ENCODE measurements at places on chromosomes 1 and 21. TPM values are rescaled to one million over a fixed set of nuclear protein-coding genes. Genes with fewer than 3 reads are reported as not detected.

- DNase-seq = no peak
- H3K4me3 ChIP-seq = no peak overlapping the region
- H3K36me3 ChIP-seq = no peaks in the 10 kb centered on the region
These were observed 1485.7 kb downstream of the KCNT2 start for GRCh38 chr1:195122497-195122896.

Gene IL12RB2
- total RNA-seq = not detected

GRCh38 chr1:244346972-244347618 lies 104.6 kb downstream of the ADSS2 start:
- peak; percentile 32 for DNase-seq
- peak overlapping the region; percentile 42 for H3K27ac ChIP-seq
- peaks cover 69% of the 10 kb centered on the region for H3K4me1 ChIP-seq
- H3K36me3 ChIP-seq = peaks cover 12% of the 10 kb centered on the region
- H3K27me3 ChIP-seq = no peaks in the 10 kb centered on the region

DNA sequence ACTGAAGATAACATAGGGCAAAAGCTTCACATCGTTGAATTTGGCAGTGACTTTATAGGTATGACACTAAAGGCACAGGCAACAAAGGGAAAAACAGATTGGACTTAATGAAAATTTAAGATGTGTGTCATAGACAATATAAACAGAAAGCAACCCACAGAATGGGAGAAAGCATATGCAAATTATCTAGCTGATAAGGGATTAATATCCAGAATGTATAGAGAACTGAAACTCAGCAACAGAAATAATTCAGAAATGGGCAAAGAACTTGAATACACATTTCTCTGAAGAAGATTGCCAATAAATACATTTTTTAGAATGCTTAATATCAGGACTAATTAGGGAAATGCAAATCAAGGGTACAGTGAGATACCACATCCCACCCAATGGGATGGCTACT lies 55.2 kb upstream of the ANGPTL1 start:
- DNase-seq = no peak
- no peaks in the 10 kb centered on the region for H3K27me3 ChIP-seq
- no peaks in the 10 kb centered on the region for H3K36me3 ChIP-seq

Gene IQCC
- total RNA-seq = 7.6 TPM

- H3K36me3 ChIP-seq = peaks cover 19% of the 10 kb centered on the region
- peak overlapping the region; percentile 87 for H3K27ac ChIP-seq
- peak overlapping the region; percentile 82 for H3K4me3 ChIP-seq
- H3K4me1 ChIP-seq = peaks cover 9% of the 10 kb centered on the region
These were observed 977 bp downstream of the LCA5L start for GRCh38 chr21:39444421-39445180.

- H3K27ac ChIP-seq = no peak overlapping the region
- no peak for DNase-seq
- no peak overlapping the region for H3K4me3 ChIP-seq
These were observed 1067.9 kb downstream of the TTLL7 start for GRCh38 chr1:82931006-82931405.

- H3K4me1 ChIP-seq = no peaks in the 10 kb centered on the region
- H3K27ac ChIP-seq = no peak overlapping the region
- peaks cover 100% of the 10 kb centered on the region for H3K27me3 ChIP-seq
- no peak for DNase-seq
These were observed 18.4 kb downstream of the SYT2 start for GRCh38 chr1:202691816-202692215.

DNA sequence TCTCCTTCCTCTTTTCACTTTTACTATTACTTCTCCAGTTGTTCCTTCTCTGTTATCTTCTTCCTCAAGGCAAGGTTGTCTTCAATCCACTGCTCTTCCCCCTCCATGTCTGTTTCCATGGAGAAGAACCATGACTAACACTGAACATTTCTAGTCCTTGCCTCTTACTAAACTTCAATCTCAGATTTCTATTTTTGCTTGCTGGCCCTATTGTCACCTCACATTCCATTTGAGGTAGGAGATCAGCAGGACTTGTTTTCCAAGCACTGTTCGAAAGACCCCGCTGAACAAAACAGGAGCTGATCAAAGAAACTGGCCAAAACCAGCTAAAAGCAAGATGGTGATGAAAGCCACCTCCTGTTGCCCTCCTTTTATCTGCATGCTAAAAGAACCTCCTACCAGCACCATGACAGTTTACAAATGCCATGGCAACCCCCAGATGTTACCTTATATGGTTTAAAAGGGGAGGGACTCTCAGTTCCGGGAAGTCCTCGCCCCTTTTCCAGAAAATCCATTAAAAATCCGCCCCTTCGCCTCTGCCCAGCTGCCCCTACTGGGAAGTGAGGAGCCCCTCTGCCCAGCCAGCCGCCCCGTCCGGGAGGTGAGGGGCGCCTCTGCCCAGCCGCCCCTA lies 22.6 kb downstream of the GON4L start:
- H3K4me1 ChIP-seq = no peaks in the 10 kb centered on the region
- H3K36me3 ChIP-seq = peaks cover 6% of the 10 kb centered on the region
- no peak overlapping the region for H3K4me3 ChIP-seq
- H3K27ac ChIP-seq = no peak overlapping the region
- H3K27me3 ChIP-seq = no peaks in the 10 kb centered on the region

Gene CTSE
- total RNA-seq = 457 TPM

GRCh38 chr1:238658763-238659162 lies 727.6 kb upstream of the CHRM3 start:
- H3K4me1 ChIP-seq = peaks cover 19% of the 10 kb centered on the region
- no peak overlapping the region for H3K4me3 ChIP-seq
- DNase-seq = no peak

DNA sequence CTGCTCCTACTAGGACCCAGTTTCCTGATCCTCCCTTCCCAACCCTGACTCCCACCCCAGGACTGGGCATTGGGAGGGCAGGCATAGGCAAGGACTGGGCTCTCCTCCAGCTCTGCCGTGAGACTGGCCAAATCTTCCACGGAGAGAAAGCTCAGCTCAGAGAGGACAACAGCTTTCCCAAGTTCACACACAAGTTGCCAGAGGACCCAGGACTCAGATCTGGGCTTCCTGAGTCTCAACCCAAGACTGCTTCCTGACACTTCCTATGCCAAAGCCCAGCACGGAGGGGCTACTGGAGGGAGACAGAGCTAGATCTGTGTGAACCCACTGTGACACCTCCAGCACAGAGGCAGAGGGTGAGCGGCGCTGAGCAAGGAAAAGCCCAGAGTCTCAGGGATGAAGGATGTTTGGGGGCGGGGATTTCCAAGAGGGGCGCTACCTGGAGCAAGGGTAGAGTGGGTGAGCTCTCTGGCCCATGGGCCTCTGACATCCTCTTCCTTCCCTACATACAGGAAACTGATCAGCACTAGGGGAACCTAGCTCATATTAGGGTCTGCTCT lies 7.1 kb downstream of the PDZK1IP1 start:
- H3K4me3 ChIP-seq = no peak overlapping the region
- no peak for DNase-seq
- H3K27ac ChIP-seq = peak overlapping the region; percentile 62

DNA sequence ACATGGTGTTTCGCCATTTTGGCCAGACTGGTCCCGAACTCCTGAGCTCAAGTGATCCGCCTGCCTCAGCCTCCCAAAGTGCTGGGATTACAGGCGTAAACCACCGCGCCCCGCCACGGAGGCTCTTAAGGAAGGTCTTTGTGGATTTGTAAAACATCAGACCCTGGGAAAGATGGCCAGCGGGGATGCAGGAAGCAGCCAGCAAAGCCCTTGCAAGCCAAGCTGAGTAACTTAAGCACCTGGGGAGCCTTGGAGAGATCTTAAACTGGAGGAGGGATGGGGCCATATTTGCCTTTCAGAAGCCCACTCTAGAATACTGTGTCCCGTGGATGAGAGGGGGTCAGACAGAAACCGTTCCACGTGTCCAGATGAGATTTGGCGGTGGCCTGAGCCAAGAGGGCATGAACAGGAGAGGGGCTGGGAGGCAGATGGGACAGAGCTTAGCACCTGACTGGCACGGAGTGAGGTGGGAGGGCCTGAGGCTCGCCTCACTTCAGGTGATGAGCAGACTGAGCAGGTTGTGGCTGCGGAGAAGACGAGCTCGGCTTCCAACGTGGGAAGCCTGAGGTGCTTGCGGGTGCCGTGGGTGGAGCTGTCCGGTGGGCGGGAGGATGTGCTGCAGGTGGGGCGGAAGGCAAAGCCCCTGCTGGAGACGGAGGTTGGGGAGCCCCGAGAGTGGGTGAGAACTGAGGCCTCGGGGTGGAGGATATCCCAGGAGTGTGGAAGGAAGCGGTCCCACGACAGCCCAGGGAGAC lies 11.7 kb downstream of the C1orf216 start:
- H3K27me3 ChIP-seq = peaks cover 77% of the 10 kb centered on the region
- H3K4me1 ChIP-seq = peaks cover 9% of the 10 kb centered on the region
- peaks cover 13% of the 10 kb centered on the region for H3K36me3 ChIP-seq
- DNase-seq = no peak
- H3K4me3 ChIP-seq = peak overlapping the region; percentile 66

DNA sequence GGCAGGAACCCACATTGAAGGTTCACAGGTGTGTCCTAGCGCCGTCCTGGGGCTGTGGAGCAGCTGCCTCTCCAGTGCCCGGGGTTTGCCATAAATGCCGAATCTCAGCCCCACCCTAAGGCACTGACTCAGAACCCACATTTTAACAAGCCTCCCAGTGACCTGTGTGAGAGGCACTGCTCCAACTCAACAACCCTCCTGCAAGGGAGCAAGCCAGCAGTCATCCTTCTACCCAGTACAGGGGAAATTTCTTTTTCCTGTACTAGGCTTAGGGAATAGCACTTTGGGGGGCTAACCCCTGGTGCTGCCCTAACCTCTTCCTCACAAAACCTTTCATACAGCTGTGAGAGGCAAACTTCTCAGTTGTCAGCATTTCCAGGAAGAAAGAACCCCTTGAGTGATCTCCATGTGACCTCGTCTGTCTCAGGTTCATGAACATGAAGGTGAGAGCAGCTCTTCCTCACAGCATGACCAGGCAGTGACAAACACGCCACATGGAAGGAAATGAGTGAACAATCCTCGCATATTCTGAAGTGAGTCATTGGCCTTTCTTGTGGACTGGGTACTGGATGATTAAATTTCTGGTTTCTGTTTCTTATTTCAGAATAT lies 11.4 kb upstream of the BCAR3 start:
- H3K4me3 ChIP-seq = peak overlapping the region; percentile 29
- H3K27me3 ChIP-seq = no peaks in the 10 kb centered on the region
- H3K4me1 ChIP-seq = no peaks in the 10 kb centered on the region
- peak; percentile 57 for DNase-seq
- no peak overlapping the region for H3K27ac ChIP-seq

Gene LEFTY2
- total RNA-seq = not detected

Gene FCRL5
- total RNA-seq = not detected

Gene WDR64
- not detected for total RNA-seq

DNA sequence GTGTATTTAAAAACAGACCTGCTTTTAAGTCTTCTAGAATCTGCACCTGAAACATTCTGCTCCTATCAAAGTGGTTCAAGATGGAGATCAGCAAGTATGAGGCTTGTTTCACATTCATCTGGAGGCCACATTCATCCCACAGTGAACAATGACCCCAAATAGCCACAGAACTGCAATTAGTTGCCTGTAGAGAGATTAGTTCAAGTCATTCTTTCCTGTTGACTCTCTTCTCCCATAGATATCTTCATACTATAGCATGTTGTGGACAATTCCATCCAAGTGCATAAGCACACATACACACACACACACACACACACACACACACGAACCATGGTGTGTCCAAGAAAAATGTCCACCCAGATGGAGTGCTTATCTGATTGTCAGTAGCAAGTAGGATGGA lies 101.7 kb upstream of the FGGY start:
- no peak overlapping the region for H3K4me3 ChIP-seq
- no peaks in the 10 kb centered on the region for H3K27me3 ChIP-seq
- no peaks in the 10 kb centered on the region for H3K36me3 ChIP-seq
- no peak for DNase-seq
- no peaks in the 10 kb centered on the region for H3K4me1 ChIP-seq
- no peak overlapping the region for H3K27ac ChIP-seq

DNA sequence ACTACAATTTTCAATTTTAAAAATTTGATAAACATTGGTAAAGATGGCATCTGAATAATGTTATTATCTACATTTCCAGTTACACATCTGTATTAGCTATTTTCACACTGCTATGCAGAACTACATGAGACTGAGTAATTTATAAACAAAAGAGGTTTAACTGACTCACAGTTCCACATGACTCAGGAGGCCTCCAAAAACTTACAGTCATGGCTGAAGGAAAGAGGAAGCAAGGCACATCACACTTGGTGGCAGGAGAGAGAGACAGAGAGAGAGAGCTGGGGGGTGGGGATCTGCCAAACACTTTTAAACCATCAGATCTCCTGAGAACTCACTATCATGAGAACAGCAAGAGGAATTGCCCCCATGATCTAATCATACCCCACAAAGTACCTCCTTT lies 850.0 kb downstream of the LTN1 start:
- DNase-seq = no peak
- no peaks in the 10 kb centered on the region for H3K36me3 ChIP-seq
- no peak overlapping the region for H3K27ac ChIP-seq
- H3K27me3 ChIP-seq = no peaks in the 10 kb centered on the region

DNA sequence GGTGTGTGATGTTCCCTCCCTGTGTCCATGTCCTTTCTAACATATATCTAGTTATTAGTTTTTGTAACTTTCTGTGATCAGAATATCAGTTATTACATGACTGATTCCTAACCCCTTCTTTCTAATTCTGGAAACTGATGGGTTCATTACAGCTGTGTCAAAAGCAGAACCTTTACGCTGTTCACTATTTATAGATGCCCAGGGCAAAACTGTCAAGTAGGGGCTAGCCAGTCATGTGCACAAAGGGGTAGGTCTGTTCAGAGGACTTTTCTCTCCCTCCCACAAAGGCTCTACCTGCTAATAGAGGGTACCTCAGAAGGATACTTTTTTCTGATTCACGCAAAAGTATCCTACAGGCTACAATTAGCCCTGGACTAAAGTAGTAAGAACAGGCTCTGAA lies 79.2 kb downstream of the NRDC start:
- H3K4me1 ChIP-seq = no peaks in the 10 kb centered on the region
- H3K36me3 ChIP-seq = peaks cover 60% of the 10 kb centered on the region
- no peaks in the 10 kb centered on the region for H3K27me3 ChIP-seq
- no peak for DNase-seq
- H3K4me3 ChIP-seq = no peak overlapping the region

Gene CATSPER4
- total RNA-seq = not detected

Gene KANK4
- not detected for total RNA-seq

DNA sequence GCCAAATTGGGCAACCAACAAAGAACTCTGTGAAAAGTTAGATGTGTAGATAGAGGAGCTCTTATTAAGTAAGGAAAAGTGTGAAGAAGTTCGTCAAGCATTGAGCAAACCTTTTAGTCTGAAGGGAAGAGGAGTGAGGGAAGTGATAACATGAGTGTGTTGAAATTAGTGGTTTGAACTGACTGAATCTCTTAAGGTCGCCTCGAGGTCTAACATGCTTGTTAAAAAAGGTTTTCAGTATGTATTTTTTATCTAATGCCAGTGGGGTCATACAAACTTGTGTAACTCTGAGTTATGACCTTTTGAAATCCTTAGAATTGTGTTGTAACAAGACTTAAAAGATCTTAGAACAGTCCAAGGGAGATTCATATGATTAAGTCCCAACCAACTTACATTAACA lies 34.1 kb downstream of the SOAT1 start:
- H3K36me3 ChIP-seq = peaks cover 60% of the 10 kb centered on the region
- H3K27ac ChIP-seq = no peak overlapping the region
- peaks cover 22% of the 10 kb centered on the region for H3K4me1 ChIP-seq
- DNase-seq = no peak
- H3K27me3 ChIP-seq = no peaks in the 10 kb centered on the region

Gene C1orf94
- total RNA-seq = not detected

- H3K27me3 ChIP-seq = peaks cover 10% of the 10 kb centered on the region
- peak overlapping the region; percentile 54 for H3K27ac ChIP-seq
- peaks cover 27% of the 10 kb centered on the region for H3K4me1 ChIP-seq
- peak; percentile 92 for DNase-seq
- peaks cover 12% of the 10 kb centered on the region for H3K36me3 ChIP-seq
- no peak overlapping the region for H3K4me3 ChIP-seq
These were observed 61.1 kb downstream of the SDC3 start for GRCh38 chr1:30847358-30847972.
